ENCODE measurements at places on chromosomes 3 and 15.

DNA sequence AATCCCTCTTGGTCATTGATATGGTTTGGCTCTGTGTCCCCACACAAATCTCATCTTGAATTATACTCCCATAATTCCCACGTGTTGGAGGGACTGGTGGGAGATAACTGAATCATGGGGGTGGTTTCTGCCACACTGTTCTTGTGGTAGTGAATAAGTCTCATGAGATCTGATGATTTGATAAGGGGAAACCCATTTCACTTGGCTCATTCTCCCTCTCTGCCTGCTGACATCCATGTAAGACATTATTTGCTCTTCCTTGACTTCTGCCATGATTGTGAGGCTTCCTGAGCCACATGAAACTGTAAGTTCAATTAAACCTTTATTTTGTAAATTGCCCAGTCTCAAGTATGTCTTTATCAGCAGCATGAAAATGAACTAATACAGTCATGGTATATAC, 106.9 kb upstream of the UBP1 start:
- DNase-seq, result no peak

GRCh38 chr3:31504230-31504629, 28.5 kb upstream of the STT3B start:
- DNase-seq, result no peak

- no peak for DNase-seq
These were observed 236.2 kb downstream of the CGGBP1 start for GRCh38 chr3:87822563-87822962.

DNA sequence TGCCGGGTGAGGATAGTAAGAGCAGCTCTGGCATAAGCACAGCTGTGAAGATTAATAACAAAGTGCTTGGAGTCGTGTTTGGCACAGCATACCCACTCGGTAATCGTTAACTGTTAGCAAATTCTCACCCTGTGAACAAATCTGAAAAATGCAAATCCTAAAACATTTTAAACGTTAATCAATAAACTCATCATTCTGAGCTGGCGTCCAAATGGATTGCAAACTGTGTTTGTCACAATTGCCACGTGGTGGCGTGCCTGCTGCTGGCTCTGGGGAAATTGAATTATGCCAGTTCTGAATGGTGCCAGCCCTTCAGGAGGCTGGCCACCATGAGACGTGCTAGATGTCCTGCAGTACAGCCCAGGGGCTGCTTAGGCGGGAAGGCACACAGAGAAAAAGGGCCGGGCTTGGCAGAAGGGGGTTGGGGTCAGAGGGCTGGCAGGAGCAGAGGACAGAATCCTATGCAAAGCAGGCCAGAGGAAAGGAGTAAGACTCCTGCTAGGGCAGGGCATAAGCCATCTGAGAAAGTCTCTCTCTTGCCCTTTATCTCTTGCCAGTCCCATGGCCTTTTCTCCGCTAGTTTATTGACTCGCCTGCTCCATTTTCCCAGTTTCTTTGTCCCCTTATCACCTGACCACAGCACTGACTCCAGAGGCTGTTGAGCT, 22.1 kb upstream of the POLG start:
- DNase-seq, result no peak

DNA sequence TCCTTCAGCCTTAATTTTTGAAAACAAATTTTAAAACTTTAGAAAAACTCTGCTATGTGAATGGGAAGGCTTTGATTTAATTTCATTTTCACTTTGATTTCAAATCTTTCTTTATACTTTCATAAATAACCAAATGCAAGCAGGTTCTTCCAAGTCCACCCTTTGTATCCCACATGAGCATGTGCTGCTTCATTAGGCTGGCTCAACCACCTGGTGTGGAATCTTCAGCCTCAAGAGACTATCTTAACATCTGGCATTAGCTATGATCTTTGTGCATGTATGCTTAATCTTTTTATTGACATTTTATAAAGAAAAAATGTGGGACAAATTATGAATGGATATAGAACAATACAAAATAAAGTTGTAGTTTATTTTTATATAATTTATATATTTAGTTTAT, 81.8 kb upstream of the MLF1 start:
- no peak for DNase-seq

DNA sequence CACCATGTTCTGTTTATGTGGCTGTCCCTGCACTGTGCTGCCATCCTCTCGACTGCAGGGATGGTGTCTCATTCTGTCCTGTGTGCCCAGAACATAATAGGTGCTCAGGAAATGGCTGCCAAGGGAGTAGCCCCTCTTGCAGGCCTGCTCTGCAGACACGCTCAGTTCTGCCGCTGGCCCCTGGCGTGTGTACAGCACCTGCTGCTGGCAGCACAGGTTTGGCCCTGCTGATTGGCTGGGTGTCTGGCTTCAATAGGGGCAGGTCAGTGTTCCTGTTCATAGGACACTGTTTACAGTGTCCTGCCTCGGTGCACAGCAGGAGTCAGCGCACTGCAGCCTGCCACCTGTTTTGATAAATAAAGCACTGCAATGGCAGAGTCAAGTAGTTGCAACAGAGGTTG, 146.9 kb downstream of the DNAJB8 start:
- DNase-seq, result no peak

- DNase-seq, result peak; percentile 34
These were observed 960 bp upstream of the KLF13 start for GRCh38 chr15:31325595-31326155.

- DNase-seq, result no peak
These were observed 17.5 kb downstream of the HDC start for GRCh38 chr15:50247819-50248655.

GRCh38 chr15:68201153-68201878, 3.8 kb downstream of the CALML4 start:
- DNase-seq, result no peak

DNA sequence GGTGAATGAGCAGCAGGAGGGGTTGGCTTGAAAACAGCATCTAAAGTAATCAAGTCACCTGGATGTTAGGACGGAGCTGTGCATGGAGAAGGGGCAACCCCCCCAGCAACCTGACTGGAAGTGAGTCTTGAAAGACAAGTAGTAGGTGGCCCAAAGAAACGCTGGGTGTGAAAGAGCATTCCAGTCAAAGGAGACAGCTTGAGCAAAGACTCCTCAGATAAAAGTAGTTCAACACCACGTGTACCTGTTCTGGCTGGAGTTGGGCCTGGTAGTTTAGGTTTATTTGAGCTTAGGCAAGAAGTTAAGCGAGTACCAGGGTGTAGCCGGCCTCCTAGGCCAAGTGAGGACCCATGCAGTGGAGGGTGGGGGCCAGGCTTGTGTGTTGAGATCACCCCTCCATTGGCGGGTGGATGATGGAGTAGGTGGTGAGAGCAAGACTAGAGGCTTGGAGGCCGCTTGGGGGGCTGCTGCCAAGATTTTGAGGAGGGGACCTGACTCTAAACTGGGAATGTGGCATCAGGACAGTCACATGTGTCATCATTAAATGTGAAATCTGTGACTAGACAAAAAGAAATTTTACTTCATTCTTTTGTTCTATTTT, 61.3 kb downstream of the ABHD2 start:
- no peak for DNase-seq

Measured in stimulated activated CD4-positive, alpha-beta T cell treated with anti-CD3 and anti-CD28 coated beads, Interleukin-15, amount 100 ng/mL, for 1 hour (primary cell).